GM20000 (cell line): ENCODE measurements at places on chromosomes 1 and 21.
A peak's percentile ranks its signal among the peaks of the same experiment; 100 is the strongest.

DNA sequence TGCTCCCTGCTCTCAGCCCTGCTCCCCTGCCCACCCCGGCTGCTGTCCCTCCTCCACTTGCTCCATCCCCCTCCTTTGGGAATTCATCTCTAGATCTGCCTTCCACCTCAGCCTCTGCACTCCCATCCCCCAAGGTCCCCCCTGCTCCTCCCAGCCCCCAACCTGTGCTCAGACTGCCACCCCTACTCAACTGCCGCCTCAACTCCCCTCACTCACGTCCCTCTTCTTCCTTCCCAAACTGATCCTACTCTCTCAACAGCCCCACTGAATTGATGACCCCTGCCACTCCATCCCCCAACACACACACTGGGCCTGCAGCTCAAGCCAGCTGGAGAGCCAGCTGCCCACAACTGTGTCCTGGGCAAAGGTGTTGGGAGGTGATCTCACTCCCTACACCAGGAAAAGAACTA lies 15.8 kb upstream of the ETV3L start:
- no peak for DNase-seq

GRCh38 chr1:160580221-160580812 lies 1.0 kb upstream of the CD84 start:
- DNase-seq = no peak

DNA sequence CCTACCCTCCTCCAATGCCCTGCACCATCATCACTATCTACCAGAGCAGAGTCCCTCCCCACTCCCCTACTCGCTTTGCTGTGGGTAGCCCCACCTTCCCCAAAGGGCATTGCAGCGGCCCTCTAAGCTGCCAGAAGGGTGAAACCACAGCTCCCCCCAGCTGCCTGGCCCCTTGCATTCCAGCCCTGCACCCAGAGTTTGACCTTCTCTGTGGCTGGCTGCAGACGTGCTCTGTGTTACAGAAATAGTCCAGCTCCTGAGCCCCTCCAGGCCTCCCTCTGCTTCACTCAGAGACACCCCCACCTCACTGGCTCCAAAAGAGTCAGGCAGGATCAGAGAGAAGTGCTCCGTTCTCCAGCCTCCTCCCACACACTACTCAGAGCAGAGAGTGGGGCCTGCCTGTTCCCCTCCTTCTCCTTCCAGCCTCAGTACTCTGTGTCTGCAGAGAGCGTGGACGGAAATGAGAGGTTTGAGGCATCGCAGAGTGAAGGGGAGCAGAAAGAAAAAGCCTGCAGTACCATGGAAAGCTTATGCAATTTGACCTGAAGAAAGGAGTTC lies 63.2 kb downstream of the PLEKHA6 start:
- DNase-seq = no peak

- DNase-seq = no peak
These were observed 4.4 kb downstream of the B4GALT2 start for GRCh38 chr1:43983253-43983899.

GRCh38 chr1:221919743-221920142 lies 177.9 kb upstream of the DUSP10 start:
- DNase-seq = no peak

- DNase-seq = no peak
These were observed 15.8 kb upstream of the TRIM63 start for GRCh38 chr1:26083208-26083607.

DNA sequence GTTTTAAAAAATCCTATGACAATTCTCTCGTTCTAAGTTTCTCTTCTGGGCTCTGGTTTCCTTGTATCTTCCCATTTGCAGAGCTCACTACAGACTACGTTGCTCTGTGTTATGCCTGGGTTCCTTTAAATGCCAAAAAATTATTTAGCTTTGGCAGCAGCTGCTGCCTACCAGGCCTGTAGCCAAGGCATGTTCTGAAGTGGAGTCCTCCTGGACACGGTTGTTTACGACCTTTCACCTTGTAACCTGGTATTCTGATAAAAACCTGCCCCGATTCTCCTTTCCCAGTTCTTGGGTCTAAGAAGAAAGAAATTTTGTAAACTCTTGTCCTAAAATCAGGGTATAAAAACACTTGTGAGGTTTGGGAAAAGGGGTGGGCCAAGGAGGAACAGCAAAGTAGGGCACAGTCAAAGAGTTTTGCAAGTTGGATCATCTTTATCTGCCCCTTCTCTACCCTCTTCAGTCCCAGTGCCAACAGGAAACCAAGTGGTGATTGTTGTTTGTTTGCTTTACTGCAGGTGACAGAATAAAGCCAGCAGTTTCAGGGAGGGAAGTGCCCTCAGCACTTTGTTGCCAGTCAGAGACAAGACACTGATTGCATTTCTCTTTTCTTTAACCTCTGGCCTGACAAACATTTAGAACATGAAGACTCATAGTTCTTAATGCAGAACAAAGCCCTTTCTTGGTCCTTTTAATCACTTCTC lies 3.1 kb upstream of the TXNIP start:
- DNase-seq = no peak

- peak; percentile 26 for DNase-seq
These were observed 7.6 kb downstream of the PAX7 start for GRCh38 chr1:18637962-18638834.

DNA sequence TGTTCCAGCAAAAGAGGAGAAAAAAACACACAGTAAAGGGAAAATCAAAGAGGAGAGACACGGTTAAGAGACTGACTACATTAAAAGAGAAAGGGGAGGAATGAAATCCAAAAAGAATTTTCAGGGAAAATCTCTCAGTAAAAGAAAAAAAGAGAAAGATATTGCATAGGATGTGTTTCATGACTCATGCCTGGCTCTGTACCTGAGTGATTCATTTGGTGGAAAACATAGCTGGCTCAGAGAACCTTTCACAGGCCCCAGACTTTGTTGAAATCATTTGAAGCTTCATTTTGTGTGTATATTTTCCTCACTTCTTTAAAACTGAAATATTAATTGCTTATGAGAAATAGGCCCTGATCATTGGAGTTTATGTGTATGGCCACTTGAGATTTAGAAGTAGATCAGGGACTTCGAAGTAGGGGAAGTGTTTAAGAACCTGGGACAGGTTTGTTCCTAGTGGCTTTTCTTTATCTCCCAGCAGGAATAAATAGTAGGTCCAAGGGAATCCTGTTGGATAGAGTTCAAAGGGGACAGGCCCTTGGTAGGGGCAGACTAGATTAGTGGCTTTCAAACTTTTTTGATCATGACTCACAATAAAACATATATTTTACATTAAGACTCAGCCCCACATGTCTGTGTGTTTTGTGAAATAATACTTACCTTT lies 239.1 kb upstream of the SGIP1 start:
- no peak for DNase-seq

DNA sequence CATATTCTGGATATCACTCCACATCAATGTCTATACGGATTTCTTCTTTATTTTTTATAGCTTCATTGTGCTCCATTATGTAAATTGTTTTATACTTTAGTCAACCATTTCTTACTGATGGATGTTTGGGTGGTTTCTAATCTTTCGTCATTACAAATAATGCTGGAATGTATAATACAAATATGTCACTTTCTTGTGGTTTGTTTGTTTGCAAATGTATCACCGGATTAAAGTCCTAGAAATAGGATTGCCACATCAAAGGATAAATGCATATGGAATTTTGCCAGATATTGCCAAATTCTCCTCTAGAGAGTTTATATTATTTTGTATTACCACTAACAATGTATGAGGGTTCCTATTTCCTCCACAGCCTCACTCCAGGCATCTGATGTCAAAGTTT lies 48.7 kb upstream of the PRDM2 start:
- no peak for DNase-seq

- no peak for DNase-seq
These were observed 118.4 kb downstream of the RERE start for GRCh38 chr1:8698937-8699447.

DNA sequence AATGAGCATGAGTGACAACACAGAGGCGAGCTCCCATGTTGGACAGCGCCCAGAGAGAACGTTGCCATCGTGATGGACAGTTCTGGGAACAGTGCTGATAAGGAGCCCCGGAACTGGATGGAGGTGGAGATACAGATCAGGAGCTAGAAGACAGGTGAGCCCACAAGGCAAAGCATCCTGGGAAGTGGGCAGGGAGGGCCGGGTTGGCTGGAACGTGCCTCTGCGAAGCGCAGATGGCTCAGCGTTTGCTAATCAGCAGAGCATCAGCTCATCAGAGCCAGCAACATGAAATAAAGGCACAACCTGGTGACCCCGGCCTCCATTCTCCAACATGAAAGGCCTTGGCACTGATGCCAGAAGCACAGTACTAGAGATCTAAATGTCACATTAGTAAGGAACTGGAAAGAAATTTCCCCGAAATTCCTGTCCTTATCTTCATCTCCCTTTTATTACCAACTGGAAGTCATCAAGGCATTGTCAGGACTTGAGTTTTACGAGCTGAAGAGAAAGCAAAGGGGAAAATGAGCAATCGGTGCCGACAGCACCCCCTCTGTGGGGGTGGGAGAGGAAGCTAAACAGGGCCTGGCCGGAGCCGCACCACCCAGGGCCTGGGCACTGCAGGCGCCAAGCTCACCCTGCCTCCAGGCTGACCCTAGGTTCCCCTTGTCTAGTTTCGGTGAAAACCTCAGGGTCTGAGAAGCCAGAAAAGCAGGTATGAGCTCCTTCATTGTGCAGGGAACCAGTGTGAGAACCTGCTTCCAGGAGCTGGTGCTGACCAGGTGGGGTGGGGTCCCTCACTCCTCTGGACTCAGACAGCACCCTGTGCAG lies 19.9 kb downstream of the ABCA4 start:
- no peak for DNase-seq

GRCh38 chr1:155598842-155599331 lies 11.1 kb upstream of the MSTO1 start:
- DNase-seq = no peak

DNA sequence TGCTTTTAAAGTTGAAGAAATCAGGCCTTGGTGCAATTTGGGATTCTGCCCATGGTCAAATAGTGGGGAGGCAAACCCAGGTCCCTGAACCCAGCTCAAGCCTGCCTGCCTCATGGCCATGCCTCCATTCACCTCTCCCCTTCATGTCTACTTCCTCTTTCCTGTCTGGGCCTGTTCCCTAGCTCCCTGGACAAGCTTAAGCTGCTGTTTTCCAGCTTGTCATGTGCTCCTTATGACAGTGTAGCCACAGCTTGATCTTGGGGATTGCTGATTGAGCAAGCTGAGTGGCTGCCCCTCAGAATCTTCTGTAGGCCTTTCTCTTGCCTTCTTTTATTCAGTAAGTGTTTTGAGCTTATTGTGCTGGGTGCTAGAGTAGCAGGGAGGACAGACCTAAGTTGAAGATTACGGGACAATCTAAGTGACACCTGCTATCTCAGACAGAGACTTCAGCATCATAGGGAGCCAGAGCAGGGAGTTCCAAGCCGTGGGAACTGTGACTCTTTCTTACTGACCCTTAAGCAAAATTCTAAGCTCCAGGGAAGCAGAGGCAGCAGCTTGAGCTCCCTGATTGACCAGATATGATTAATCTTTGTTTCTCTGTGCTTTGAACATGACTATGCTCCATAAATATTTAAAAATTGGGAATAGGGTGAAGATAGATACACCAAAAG lies 520 bp upstream of the MR1 start:
- no peak for DNase-seq

GRCh38 chr1:21246905-21247642 lies 43.2 kb downstream of the ECE1 start:
- no peak for DNase-seq

- peak; percentile 76 for DNase-seq
These were observed 56.6 kb upstream of the RPL11 start for GRCh38 chr1:23634840-23635651.

DNA sequence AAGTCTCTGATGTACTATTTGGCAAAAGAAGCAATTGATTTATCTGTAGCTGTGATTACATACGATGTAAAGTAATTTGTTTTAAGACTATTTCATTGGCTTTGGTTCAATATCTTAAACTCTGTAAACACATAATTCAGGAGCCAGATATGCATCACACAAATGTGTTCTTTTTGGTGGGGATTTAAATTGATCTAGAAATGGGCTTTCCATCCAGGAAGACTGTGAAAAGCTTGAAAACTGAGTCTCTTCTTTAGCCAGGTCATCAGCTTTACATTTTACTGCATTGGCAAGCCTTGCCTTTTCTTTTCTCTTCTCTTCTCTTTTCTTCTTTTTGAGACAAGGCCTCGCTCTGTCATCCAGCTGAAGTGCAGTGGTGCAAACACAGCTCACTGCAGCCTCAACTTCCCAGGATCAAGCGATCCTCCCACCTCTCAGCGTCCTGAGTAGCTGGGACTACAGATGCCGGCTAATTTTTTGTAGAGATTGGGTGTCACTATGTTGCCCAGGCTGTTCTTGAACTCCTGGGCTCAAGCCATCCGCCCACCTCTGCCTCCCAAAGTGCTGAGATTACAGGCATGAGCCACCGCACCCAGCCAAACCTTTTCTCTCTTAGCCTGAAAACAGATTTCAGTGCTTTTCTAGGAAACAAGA lies 1.4 kb downstream of the RCAN3 start:
- no peak for DNase-seq

DNA sequence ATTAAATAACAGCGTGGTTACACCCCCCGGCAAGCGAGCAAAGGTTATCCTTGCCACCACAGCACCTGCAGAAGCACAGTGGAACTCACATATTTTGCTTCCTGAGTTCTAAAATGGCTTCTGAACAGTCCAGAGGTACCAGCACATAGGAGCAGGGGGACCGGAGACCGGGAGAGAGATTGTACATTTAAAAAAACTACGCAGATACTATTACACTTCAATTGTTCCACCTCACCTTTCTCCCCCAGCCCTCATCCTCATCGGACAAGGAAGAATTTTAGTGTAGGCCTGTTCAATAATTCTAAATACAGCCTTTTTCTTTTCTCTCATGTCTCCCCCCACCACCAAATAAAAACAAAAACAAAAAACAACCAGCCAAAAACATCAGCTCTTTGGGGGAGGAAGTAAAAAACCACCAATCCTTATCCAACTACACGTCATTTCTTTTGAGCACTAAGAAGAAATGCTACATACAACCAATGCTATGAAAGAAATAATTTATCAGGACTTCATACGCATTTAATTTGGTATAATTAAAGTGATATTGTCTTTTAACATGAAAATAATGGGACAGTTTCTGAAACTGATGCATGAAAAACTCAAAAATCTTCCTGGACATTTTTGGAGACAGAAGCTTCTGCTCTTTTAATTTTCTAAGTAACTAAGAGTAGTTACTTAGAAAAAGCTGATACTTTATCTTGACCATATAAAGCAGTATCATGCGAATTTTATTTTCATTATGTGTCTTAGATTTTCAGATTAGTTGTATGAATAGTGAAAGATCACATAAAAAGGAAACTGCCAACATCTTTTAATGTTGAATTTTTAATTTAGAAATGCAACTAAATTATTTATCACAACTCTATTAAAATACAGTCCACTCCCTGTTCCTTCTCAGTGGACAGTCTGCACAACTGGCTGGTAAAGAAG lies 9.1 kb downstream of the CDKN2C start:
- peak; percentile 36 for DNase-seq

DNA sequence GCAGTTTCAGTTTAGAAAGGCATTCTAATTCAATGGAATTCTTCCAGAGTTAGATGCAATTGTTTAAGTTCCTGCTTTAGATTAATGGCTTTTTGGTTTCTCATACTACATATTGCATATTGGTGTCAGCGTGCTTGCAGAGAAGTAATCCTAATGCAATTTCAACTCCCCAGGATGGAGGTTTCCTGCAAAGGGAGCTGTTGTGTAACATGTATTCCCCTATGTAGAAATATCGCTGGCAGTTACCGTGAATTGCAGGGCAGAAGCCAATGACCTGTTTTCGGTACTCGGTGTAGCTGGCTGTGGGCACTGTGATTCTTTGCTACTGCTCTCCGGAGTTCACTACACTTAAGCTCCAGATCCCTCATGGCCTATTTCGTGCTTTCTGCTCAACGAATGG lies 256.1 kb upstream of the PTBP2 start:
- DNase-seq = no peak

- peak; percentile 57 for DNase-seq
These were observed 1.5 kb downstream of the GPATCH4 start for GRCh38 chr1:156599811-156600210.

- DNase-seq = no peak
These were observed 91.4 kb downstream of the PDE9A start for GRCh38 chr21:42744520-42745445.
